Stimulated activated CD4-positive, alpha-beta T cell treated with anti-CD3 and anti-CD28 coated beads, Interleukin-1b, Interleukin-23, amount 100 ng/mL, for 48 hours (primary cell): ENCODE measurements at places on chromosomes 1 and 21.

- no peak for DNase-seq
Measured at GRCh38 chr1:232435729-232436128, 194.2 kb downstream of the SIPA1L2 start.

DNA sequence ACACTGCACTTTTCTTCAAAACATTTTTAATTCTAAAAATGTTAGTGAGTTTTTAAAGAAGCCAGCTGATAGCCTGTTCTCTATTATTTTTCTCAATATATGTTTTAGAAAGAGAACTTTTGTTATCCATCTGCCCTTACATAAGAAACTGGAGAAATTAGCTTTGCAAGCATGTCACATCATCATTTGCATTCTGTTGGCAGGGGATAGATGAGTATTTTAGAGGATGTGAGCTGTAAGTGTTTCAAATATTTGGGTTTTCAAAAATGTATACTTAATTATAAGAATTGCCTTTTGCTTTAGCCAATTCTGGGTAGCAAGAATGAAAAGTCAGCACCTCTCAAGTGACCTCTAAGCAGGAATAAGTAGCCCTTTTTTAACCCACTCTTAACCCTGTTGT lies 7.4 kb downstream of the NFIA start:
- no peak for DNase-seq

DNA sequence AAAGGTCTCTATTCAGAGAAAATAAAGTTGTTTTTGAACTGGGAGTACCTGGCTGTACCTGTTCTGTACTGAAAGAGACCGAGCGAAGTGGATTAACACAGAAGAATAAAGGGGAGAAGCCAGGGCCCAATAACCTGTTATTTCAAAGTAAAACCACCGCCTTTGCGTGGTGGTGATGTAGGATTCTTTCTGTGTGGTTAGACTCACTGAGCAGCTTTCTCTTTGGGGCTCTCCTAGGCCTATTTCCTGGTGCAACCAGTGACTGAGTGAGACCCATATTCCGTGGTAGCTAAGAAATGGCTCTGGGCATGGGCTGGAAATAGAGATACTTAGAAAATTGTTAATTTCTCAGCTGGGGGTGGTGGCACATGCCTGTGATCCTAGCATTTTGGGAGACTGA lies 99.9 kb downstream of the XCL2 start:
- DNase-seq: no peak

- no peak for DNase-seq
Measured at GRCh38 chr21:46550116-46550941, 54.6 kb downstream of the S100B start.

DNA sequence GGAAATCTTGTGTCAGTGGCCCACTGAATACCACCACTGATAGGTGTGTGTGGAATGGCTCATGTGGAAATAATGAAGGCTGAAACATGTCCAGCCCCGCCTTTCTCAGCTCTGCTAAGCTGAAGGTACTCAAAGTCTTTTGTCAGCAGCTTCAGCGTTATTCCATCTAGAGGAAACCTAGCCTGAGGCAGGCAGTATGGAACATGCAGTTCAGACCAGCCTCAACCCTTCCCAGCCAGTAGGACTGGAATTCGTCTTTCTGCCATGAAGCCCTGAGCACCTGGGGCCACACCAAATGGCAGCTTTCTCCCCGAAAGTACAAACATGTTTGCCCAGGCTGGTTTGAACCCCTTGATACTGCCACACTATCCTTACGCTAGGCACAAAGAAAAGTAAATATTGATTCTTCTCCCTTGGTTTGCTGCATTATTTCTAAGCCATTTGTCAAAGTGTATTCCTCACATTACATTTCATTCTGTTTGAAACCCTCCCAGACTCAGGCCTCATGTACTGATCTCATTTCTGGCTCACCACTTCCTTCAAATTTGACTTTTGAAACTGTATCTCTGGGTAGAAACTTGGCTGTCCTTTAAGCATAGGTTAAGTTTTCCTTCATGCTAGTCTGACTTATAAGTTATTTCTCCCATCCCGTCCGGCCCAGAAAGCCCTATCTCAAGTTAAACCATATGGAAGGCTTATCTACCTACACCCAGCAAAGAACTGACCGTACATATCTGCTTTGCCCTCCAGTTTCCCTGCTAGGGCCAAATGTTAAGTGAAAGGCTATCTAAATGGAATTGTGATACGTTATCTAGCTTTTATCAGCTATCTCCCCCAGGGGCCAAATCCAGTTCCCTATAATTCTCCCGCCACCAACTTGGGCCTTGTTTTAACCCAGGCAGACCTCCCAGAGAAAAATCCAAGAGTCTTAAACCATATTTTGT lies 45.7 kb upstream of the HOOK1 start:
- DNase-seq: no peak

DNA sequence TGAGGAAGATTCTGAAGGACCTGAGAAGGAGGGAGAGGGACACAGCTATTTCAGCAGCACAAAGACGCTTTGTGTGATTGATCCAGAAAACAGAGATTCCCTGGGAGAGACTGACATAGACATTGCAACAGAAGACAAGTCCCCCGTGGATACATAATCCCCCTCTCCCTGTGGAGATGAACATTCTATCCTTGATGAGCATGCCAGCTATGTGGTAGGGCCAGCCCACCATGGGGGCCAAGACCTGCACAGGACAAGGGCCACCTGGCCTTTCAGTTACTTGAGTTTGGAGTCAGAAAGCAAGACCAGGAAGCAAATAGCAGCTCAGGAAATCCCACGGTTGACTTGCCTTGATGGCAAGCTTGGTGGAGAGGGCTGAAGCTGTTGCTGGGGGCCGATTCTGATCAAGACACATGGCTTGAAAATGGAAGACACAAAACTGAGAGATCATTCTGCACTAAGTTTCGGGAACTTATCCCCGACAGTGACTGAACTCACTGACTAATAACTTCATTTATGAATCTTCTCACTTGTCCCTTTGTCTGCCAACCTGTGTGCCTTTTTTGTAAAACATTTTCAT lies 161.3 kb upstream of the SGIP1 start:
- peak; percentile 21 for DNase-seq

GRCh38 chr1:159775716-159776115 lies 5.0 kb upstream of the DUSP23 start:
- no peak for DNase-seq

- DNase-seq: no peak
Measured at GRCh38 chr1:113830039-113830438, 17.8 kb upstream of the RSBN1 start.

GRCh38 chr1:27364696-27365371 lies 1.9 kb downstream of the MAP3K6 start:
- no peak for DNase-seq

DNA sequence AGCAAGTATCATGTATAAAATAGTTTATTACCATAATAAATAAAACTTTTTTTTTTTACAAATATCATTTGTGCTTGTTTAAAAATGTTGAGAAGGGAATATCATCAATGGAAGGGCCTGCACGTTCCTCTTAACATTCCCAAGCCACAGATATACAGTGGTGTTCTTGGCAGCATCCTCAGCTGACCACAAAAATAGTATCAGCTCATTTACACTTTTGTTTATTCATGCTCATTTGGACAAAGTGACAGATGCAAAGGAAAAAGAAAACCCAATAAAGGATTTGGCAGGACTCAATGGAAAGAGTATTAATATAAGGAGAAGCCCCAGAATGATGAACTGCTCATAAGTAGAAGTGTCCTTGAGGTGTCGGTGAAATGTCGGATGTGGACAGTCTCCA lies 349.6 kb downstream of the HHAT start:
- DNase-seq: no peak

GRCh38 chr1:31939484-31940329 lies 1.5 kb upstream of the PTP4A2 start:
- peak; percentile 85 for DNase-seq

GRCh38 chr1:78676347-78676982 lies 26.8 kb downstream of the IFI44 start:
- peak; percentile 16 for DNase-seq

- DNase-seq: peak; percentile 87
Measured at GRCh38 chr1:154955039-154955717, 721 bp downstream of the PBXIP1 start.

- no peak for DNase-seq
Measured at GRCh38 chr1:192803501-192803900, 5.3 kb upstream of the RGS2 start.

DNA sequence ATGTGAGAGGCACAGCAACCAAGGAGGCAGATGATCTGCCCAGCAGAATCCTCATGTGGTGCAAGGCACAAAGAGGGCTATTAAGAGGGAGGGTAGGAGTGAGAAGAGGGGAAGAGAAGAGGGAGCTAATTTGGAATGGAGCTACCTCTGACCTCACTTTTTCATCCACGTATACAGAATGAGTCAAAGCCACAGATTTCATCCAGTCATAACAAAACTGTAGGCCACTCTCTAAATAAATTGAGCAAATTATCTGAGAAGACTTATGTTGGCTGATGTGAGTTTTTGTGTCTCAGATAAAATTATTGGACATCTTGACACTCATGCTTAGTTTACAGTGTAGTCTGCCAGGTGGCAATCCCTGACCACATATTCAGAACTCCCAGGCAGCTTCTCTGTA lies 325.6 kb downstream of the TTLL7 start:
- DNase-seq: no peak

- no peak for DNase-seq
Measured at GRCh38 chr1:214417545-214418210, 133.7 kb downstream of the PTPN14 start.

GRCh38 chr1:242477944-242478343 lies 46.6 kb downstream of the PLD5 start:
- no peak for DNase-seq

DNA sequence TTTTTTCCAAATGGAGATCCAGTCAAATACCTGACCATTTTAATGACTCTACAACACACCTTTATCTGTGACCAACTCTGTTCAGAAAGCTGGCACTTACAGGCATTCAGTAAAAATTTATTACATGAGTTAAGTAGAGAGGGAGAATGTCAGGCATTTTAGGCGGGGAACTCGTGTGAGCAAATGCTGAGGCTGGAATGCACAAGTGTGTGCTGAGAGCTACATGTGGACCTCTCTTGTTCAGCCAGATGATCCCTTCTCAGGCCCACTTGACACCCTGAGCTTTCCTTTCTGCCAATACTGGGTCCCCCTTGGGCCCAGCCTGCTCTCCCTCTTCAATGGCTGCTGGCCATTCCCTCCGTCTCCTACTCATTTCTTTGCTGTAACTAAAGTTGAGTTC lies 11.7 kb downstream of the PPIH start:
- no peak for DNase-seq

- DNase-seq: no peak
Measured at GRCh38 chr1:116259663-116260062, 113.4 kb upstream of the ATP1A1 start.

DNA sequence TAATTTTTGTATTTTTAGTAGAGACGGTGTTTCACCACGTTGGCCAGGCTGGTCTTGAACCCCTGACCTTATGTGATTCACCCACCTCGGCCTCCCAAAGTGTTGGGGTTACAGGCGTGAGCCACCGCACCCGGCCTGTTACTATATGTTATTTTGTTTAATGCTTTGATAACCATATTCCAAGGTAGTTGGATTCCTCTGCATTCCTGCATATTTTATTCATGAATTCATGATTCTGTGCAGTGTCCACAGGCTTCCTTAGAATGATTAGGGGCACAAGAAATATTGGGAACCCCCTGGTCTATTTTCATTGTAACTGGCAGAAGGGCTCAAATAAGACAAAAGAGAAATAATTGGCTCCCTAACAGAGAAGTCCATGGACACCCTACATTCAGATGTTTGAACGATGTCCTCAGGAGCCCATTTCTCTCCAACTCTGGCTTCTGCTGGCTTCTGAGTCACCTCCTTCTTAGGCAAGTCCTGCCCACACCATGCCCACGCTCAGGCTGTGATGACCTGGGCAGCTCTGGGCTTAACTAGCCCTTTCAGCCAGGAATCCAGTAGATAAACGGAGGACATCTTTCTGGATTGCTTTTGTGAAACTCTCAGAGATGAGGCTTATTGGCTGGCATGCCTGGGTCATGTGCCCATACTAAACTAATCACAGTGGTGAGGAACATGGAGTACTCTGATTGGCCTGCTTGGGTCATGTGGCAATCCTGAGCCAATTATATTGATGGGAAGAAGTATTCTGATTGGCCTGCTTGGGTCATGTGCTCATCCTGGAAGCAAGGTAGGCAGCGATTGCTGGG lies 32.6 kb downstream of the TNFRSF8 start:
- DNase-seq: no peak

DNA sequence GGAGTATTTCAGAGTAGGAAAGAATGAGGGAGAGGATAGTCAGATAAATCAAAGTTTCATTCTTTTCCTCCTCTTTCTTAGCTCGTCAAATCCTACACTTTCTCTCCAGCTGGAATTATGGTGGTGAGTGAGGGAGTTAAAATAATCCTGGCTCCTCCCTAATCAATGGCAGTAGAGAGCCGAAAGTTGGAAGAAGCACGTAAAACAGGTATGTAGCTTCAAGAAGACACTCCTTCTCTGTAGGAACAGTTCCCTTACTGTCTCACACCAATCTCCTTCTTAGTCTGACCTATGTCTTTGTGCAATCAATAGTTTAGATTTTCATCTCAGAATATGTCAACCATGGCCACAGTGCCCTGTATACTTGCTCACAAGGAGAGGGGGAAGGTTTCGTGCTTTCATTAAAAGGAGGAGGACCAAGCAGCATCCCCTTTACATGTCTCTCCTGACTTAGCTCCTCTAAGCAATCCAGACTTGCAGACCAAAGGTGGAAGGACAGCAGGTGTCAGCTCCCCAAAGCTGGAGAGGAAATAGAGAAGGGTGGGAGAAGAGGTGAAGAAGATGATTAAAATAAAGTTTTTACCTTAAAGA lies 878 bp downstream of the MINDY1 start:
- no peak for DNase-seq

GRCh38 chr1:11285883-11286734 lies 13.1 kb downstream of the UBIAD1 start:
- DNase-seq: no peak

DNA sequence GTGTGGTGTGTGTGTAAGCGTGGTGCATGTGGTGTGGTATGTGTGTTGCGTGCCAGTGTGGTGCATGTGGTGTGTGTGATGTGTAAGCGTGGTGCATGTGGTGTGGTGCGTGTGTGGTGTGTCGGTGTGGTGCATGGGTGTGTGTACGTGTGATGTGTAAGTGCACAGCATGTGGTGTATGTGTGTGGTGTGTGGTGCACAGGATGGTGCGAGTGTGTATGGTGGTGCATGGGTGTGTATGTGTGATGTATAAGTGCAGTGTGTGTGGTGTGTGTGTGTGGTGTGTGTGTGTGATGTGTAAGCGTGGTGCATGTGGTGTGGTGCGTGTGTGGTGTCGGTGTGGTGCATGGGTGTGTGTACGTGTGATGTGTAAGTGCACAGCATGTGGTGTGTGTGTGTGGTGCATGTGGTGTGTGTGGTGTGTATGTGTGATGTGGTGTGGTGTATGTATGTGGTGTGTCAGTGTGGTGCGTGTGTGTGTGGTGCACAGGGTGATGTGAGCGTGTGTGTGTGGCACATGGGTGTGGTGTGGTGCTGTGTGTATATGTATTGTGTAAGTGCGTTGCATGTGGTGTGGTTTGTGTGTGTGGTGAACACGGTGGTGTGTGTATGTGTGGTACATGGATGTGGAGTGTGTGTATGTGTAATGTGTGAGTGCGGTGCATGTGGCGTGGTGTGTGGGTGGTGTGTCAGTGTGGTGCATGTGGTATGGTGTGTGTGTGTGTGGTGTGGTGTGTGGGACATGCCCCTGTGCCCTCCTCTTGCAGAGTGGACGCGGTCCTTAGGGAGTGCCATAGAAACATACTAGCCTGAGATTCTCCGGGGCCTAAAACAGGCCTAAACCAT lies 1.1 kb upstream of the C2CD2 start:
- no peak for DNase-seq

- no peak for DNase-seq
Measured at GRCh38 chr1:20593756-20594155, 4.9 kb downstream of the CDA start.

- no peak for DNase-seq
Measured at GRCh38 chr1:202112859-202113689, 9.6 kb upstream of the GPR37L1 start.
